ENCODE measurements at places on chromosomes 2 and 18.

DNA sequence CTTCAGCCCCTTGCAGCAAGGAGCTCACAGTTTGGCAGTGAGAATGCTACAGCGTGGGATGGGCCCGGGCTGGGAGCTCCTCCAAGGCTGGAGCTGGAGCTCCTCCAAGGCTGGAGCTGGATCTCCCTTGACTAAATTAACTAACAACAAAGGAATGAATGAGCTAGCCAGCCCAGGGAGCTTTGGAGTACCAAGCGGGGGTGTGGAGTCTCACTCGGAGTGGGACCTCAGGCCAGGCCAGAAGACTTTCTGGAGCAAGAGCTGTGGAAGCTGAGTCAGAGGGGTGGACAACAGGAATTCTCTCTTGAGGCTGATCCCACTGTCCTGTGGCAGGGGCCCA is 244.7 kb upstream of the HS6ST1 start:
- DNase-seq: peak; percentile 94

DNA sequence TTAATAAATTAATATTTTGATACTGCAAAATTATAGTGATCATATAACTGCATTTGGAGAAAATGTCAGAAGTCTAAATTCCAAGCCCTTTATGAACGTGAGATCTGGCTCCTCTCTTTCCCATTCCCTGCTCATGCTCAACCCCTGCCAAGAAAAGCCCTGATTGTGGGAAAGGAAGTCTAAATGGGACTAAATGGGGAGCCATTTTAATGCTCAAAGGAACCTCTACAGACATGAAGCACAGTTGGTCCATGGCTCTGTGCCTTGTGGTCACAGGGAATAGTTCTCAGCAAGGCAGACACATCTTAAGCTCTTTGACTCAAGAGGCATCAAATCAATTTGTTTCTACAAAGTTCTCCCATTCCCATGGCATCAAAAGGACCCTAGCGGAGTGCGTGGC is 29.3 kb upstream of the INSIG2 start:
- no peak for DNase-seq

GRCh38 chr2:171923206-171923605 is 945 bp downstream of the HAT1 start:
- DNase-seq: peak; percentile 16

DNA sequence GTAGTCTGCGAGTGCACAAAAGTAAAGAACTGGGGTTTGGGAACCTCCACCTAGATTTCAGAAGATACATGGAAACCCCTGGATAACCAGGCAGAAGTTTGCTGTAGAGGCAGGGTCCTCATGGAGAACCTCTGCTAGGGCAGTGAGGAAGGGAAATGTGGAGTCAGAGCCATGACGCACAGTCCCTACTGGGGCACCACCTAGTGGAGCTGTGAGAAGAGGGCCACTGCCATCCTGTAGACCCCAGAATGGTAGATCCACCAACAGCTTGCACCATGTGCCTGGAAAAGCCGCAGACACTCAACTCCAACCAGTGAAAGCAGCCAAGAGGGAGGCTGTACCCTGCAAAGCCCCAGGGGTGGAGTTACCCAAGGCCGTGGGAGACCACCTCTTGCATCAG is 206.4 kb downstream of the PIEZO2 start:
- no peak for DNase-seq

- no peak for DNase-seq
Observed at GRCh38 chr18:23737578-23737977, 48.3 kb downstream of the LAMA3 start.

DNA sequence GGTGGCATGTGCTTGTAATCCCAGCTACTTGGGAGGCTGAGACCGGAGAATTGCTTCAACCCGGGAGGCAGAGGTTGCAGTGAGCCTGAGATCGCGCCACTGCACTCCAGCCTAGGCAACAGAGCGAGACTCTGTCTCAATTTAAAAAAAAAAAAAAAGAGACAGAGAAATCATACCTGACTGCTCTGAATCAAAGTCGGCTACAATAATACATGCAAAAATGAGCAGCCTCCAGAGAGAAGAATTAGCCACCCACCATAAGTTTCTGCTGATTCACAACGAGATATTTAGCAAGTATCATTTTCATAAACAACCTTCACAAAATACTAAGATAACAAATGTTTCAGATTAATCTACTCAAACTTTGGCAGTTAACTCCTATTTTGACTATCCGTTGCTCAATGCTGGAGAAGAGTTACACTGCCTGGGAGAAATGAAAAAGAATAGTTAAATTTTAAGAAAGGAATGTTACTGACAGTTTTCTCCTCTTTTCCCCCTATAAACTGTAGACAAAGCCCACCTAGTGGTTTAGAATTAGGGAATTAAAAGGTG is 1.5 kb downstream of the OSBPL1A start:
- DNase-seq: peak; percentile 4

DNA sequence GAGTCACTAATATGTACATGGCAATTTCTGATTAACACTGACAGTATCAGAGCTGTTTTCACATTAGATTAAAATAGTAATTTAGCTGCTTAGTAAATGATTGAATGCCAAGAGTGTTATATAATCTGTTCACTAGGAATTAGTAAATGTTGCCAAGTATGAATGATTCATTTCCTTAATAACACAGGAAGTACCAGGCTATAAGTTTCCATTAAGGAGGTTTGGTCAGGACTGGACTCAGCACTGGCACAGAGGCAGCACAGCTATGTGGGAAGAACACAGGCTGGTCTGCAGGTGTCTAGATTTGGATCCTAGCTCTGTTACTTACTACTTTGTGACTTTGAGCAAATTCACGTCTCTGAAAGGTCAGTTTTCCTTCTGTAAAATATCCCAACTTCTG is 97.2 kb downstream of the TDRD15 start:
- DNase-seq: no peak

DNA sequence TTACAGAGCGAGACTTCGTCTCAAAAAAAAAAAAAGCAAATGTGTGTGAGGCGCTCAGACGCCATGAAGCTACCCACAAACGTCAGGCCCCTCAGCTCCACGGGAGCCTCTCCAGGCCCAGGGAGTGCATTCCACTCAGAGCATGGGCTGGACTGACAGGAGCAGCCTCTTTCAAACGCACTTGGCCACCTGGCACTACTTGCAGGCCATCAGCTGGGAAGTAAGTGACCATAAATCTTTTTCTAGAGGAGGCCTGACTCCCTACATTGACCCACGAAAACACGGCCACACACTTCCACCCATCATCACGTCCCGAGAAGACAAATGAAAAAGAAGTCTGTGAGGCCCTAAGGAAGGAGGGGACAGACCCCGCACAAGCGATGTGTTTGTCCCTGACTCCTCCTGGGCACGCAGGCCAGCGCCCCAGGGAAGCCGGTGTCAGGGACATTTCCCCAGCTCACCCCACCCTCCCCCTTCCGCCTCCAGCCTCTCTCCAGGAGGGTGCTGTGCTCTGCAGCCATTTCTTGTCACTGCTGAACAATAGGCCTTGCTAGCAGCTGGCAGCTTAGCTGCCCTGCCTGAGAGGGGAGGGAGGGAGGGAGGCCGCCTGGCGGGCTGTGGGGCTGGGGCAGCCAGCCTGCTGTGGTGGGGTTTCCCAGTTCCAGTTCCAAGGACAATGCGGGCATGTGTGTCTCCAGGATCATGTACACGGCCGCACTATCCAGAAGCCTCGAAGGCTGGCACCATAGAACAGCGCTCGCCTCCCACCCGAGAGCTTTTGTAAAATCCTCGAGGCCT is 26.6 kb downstream of the SERTAD2 start:
- DNase-seq: no peak

- DNase-seq: no peak
Observed at GRCh38 chr2:26861610-26862224, 13.8 kb downstream of the DPYSL5 start.

GRCh38 chr2:160363961-160364360 is 129.6 kb downstream of the RBMS1 start:
- DNase-seq: no peak

DNA sequence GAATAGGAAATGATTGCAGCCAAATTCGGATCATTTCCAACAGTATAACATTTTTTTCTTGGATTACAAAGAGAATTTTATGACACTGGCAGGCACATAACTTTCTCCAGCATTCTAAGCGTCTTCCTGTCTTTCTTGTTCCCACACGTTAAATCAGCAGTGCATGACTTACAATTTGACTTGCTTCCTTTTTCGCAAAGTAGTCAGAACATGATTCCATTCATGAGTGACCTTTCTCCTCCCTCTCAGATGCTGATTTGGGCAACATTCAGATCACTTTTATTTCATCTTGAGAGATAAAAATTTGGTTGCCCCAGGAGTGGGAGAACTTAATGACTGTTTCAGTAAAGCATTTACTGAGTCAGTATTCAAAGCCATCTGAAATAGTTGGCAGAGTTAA is 858.7 kb upstream of the ACVR2A start:
- DNase-seq: peak; percentile 37

DNA sequence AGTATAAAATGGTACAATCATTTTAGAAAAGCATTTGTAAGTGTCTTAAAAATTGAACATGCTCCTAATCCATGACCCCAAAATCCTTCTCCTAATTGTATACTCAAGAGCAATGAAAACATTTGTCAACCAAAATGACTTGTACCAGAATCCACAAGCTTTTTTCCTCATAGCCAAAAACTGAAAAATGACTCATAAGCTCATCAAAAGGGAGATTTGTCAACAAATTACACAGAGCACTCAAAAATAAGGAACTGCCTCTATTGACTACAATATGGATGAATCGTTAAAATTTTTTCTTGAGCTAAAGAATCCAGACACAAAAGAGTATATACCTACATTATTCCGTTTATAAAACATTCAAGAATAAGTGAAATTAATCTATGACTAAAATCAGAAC is 544.8 kb downstream of the ARHGAP15 start:
- DNase-seq: no peak

GRCh38 chr2:196233021-196233804 is 61.8 kb upstream of the STK17B start:
- DNase-seq: peak; percentile 69

DNA sequence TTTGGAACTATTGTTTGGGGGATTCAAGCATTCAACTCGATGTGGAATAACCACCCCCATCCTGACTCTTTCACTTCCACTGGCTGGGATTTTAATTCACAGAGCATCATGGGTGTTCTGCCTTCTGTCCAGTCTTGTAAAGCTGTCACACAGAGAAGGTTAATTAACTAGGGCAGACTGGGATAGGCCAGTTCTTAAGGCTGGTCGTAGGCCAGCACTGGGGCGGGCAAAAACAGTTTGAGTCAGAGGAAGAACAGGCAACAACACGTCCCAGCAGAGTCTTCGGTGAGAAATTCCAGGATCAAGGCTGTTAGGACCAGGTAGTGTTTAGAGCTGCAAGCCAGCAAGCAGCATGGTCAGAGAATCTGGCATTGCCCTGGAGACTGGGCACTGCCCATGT is 4.0 kb upstream of the RNF152 start:
- peak; percentile 30 for DNase-seq

DNA sequence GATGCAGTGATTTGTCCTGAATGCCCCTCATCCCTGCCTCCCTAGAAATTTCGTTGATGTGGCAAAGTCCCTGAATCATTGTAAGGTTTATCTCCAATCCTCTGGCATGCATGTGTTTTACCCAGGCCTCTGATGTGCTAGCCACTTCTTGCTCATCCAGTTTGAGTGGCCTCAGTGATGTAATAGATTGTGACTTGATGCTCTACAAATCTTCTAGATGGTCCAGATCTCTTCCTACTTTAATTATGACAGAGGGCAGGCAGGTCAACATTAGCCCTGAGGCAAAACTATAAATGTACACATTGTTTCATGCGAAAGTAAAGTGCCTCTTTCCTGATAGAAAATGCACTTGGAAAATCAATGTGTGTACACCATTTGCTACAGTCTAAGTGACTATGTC is 54.5 kb downstream of the LONRF2 start:
- no peak for DNase-seq

- DNase-seq: no peak
Observed at GRCh38 chr2:76642129-76642528, 880.0 kb downstream of the LRRTM4 start.

DNA sequence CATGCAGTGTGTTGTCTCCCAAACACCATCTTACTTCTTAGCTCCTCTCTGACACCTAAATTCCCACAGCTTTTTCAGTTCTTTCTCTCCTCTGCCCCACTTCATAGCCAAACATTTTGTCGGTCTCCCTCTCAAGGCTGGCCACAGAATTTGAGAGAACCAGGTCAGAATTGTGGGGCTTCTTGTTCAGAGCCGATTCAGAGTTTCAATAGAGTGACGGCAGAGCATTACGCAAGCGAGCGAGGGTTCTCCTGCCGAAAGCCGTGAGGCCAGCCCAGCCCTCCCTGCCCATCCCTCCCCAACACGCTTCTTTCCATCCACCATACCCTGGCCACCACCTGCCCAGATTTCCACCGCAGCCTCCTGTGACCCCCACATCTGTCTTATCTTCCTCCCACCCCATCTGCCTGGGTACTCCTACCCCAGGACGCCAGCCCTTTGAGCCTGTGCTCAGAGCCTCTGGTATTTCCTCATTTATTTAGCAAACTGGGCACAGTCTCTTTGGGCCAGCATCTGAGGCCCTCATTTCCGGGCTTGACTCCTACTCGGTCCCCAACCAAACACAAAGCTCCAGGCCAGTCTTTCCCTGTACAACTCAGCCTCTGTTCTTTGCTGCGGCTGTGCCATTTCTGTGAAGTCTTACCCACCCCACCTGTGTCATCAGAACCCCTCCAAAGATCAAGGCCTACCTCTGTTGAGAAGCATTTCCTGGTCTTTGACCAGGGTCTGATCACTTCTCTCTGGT is 70.0 kb upstream of the MAP4K4 start:
- no peak for DNase-seq

DNA sequence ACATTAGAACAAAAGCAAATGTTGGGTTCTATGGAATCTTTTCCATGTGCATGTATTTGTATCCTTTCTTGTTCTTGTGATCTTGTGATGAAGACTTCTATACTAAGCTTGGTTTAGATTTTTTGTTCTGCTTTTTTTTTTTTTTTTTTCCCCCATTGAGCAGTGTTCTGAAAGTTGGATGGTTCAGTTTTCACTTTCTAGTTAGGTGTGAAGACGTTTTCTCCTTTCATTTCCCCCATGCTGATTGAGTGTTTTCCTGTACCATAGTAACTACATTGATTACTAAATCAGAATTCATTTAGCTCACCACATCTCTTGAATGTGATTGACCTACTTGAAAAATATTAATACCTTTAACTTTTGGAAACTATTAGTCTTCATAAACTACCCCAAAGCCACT is 34.1 kb downstream of the NOP58 start:
- DNase-seq: no peak

- DNase-seq: no peak
Observed at GRCh38 chr2:202780514-202781021, 91.0 kb downstream of the ICA1L start.

- DNase-seq: peak; percentile 46
Observed at GRCh38 chr2:105734762-105735538, 9.8 kb upstream of the NCK2 start.

- no peak for DNase-seq
Observed at GRCh38 chr2:209936106-209936666, 66.3 kb upstream of the RPE start.

GRCh38 chr2:239540174-239540573 is 139.4 kb upstream of the HDAC4 start:
- no peak for DNase-seq

- DNase-seq: no peak
Observed at GRCh38 chr18:44424645-44425035, 256.0 kb upstream of the SETBP1 start.

GRCh38 chr2:47223980-47224379 is 68.9 kb upstream of the STPG4 start:
- DNase-seq: no peak

GRCh38 chr2:230904856-230905447 is 20.1 kb downstream of the GPR55 start:
- no peak for DNase-seq

Measured in GM04503 (cell line).